Activated CD8-positive, alpha-beta T cell treated with anti-CD3 and anti-CD28 coated beads for 36 hours (primary cell): ENCODE measurements at places on chromosomes 1 and 21. TPM values are rescaled to one million over a fixed set of nuclear protein-coding genes. Genes with fewer than 3 reads are reported as not detected.

CEP350 gene
- total RNA-seq, result 38.9 TPM

GRCh38 chr1:167447521-167448136, 70.7 kb downstream of the CD247 start:
- peak overlapping the region; percentile 65 for H3K4me3 ChIP-seq
- H3K27ac ChIP-seq, result peak overlapping the region; percentile 91
- peaks cover 53% of the 10 kb centered on the region for H3K36me3 ChIP-seq

DNA sequence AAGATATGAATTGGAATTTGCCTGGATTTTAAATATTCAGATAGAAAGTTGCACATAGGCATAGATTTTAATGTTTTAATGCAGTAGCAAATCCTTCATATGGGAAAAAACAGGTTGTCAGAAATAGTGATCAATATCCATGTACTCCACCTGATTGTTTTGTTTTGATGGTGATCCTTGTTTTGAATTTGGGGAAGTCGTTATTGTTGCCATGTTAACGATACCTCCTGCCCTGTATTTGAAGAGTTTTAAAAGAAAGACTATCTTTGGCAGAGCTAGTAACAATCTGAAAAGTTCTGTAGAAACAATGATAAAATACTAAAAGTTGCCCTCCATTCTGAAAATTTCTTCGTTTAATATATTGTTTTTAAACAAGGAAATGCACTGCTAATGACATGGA, 1.1 kb downstream of the CEP350 start:
- H3K27ac ChIP-seq, result peak overlapping the region; percentile 75
- no peaks in the 10 kb centered on the region for H3K36me3 ChIP-seq
- no peak for DNase-seq
- H3K27me3 ChIP-seq, result no peaks in the 10 kb centered on the region
- peak overlapping the region; percentile 86 for H3K4me3 ChIP-seq
- peaks cover 47% of the 10 kb centered on the region for H3K4me1 ChIP-seq

LRRC71 gene
- total RNA-seq, result not detected

DNA sequence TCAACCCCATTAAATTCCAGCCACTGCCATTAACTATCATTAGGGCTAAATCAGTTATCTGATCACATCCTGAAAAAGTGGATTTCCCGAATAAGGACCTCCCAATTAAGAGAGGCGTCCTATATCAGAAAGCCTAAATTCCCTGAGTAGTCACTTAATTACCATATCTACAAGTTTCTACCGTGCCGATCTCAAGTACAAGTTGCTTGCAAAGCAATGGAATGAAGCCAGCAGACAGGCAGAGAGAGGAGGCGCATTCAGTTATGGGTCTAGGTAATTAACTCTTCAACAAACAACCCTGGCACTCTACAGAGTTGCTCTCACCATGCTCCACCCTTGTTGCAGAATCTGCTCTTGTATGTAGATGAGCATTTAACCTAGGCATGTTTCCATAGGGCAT, 494.6 kb upstream of the RUNX1 start:
- no peak overlapping the region for H3K27ac ChIP-seq
- H3K36me3 ChIP-seq, result no peaks in the 10 kb centered on the region
- H3K4me1 ChIP-seq, result no peaks in the 10 kb centered on the region
- no peak overlapping the region for H3K4me3 ChIP-seq

- no peaks in the 10 kb centered on the region for H3K27me3 ChIP-seq
- no peak overlapping the region for H3K4me3 ChIP-seq
- no peak overlapping the region for H3K27ac ChIP-seq
- H3K4me1 ChIP-seq, result peaks cover 8% of the 10 kb centered on the region
- no peaks in the 10 kb centered on the region for H3K36me3 ChIP-seq
Measured at GRCh38 chr1:16082283-16083038, 9.0 kb upstream of the FAM131C start.

GRCh38 chr1:180234369-180235076, 4.5 kb downstream of the LHX4 start:
- peak overlapping the region; percentile 12 for H3K4me3 ChIP-seq
- no peak overlapping the region for H3K27ac ChIP-seq
- peaks cover 31% of the 10 kb centered on the region for H3K4me1 ChIP-seq
- no peak for DNase-seq
- no peaks in the 10 kb centered on the region for H3K36me3 ChIP-seq
- H3K27me3 ChIP-seq, result peaks cover 80% of the 10 kb centered on the region

- no peaks in the 10 kb centered on the region for H3K27me3 ChIP-seq
- peak overlapping the region; percentile 90 for H3K27ac ChIP-seq
- H3K4me1 ChIP-seq, result peaks cover 35% of the 10 kb centered on the region
- H3K4me3 ChIP-seq, result peak overlapping the region; percentile 87
- DNase-seq, result no peak
Measured at GRCh38 chr1:214281720-214282629, 1.0 kb downstream of the SMYD2 start.

GRCh38 chr1:208242941-208243526, 1.1 kb downstream of the PLXNA2 start:
- H3K36me3 ChIP-seq, result no peaks in the 10 kb centered on the region
- DNase-seq, result no peak
- no peak overlapping the region for H3K27ac ChIP-seq
- H3K4me1 ChIP-seq, result peaks cover 10% of the 10 kb centered on the region
- H3K27me3 ChIP-seq, result peaks cover 23% of the 10 kb centered on the region

- H3K27ac ChIP-seq, result no peak overlapping the region
- no peaks in the 10 kb centered on the region for H3K36me3 ChIP-seq
- H3K4me1 ChIP-seq, result no peaks in the 10 kb centered on the region
- no peak overlapping the region for H3K4me3 ChIP-seq
Measured at GRCh38 chr1:189150624-189151023, 1327.0 kb downstream of the BRINP3 start.

DNA sequence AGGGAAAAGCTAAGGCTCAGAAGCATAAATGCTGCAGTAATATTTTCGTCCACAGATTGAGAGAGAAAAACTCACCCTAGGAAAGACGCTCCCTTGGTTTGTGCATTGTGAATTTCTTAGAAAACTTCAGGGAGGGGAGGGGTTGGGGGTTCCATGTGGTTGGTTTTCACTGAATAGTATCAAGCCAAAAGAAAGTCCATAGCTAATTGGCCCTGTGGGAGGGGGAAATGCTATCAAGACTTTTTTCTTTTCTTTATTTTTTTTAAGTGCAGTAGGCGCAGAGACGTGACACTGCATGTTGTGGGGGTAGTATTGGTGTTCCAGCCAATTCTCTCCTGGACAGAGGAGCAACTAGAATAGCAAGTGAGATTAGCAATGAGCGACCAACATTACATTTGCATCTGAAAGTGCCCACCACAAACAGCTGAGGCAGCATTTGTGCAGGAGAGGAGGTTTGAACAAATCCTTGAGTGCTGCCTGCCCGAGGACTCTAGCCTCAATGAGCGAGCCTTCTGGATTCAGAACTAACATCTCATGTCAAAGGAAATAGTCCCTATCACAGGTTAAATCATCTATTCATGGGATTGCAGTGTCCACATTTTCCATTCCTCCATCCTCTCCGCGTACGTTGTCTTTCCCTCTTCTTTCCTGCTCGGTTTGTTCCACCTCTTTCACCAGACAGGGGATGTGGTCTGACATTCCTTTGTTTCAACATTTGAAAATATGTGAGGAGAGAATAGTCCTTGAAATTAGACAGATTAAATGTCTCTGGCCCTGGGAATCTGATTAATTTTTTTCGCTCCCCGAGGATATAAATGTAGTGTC, 118.0 kb upstream of the MARK1 start:
- no peak overlapping the region for H3K4me3 ChIP-seq
- H3K36me3 ChIP-seq, result no peaks in the 10 kb centered on the region
- DNase-seq, result no peak

DNA sequence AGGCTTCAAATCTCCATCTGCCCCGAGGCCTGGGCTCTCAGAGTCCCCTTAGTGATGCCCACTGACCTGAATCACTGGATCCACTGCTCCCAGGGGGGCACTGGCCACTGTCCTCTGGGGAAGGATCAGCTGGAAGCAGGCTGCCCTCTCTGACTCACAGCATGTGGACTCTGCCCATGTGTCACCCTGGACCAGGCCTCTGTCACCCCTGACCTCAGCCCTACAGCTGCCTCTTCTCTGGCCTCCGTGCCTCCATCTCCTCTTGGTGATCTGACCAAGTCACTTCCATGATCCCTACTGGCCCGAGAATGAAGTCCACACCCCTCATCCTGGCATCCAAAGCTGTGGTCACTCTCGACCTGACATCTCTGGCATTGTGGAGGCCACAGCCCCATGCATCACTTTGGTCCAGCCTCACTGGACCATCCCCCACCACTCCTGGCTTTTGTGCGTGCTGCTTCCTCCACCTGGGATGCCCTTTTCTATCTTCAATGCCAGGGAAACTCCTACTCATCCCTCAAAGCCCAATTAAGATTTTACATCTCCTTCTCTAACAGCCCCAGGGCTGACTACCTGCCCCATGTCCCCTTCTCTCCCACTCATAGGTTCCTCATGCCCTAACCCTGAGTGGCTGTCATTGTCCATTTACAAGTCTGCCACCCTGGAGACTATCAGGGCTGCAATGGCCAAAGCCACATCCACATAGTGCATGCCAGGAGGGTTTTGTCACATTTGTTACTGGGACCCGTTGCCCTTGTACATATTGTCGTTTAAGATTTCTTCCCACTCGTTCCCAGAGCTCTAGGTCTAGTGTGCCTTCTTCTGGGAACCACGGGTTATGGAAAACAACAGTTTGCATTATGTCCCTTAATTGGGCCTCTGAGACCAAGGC, 685.0 kb downstream of the MATN1 start:
- no peak overlapping the region for H3K4me3 ChIP-seq
- H3K27me3 ChIP-seq, result no peaks in the 10 kb centered on the region
- DNase-seq, result no peak
- no peaks in the 10 kb centered on the region for H3K4me1 ChIP-seq
- H3K27ac ChIP-seq, result no peak overlapping the region

DNA sequence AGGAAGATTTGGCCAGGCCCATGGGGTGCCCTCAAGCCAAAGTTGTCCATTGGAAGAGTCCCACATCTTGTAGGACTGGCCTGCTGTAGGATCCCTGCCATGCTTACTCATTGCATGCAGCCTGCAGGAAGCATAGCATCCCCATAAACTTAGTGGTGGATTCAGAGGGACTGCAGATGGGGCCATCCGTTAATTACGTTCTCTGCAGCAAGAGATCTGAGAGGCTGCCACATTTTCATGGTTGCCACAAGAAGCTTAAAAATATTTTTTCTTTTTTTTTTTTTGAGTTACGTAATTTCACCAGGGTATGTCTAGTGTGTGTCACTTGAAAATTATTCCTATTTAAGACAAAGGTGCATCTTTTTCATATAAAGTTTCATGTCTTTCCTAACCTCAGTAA, 329.7 kb upstream of the USP24 start:
- H3K4me1 ChIP-seq, result no peaks in the 10 kb centered on the region
- peaks cover 2% of the 10 kb centered on the region for H3K27me3 ChIP-seq
- no peak for DNase-seq
- no peak overlapping the region for H3K27ac ChIP-seq
- no peaks in the 10 kb centered on the region for H3K36me3 ChIP-seq

LCE2C gene
- total RNA-seq, result not detected
